Cardiac fibroblast (primary cell): ENCODE measurements at places on chromosomes 12 and 14.

DNA sequence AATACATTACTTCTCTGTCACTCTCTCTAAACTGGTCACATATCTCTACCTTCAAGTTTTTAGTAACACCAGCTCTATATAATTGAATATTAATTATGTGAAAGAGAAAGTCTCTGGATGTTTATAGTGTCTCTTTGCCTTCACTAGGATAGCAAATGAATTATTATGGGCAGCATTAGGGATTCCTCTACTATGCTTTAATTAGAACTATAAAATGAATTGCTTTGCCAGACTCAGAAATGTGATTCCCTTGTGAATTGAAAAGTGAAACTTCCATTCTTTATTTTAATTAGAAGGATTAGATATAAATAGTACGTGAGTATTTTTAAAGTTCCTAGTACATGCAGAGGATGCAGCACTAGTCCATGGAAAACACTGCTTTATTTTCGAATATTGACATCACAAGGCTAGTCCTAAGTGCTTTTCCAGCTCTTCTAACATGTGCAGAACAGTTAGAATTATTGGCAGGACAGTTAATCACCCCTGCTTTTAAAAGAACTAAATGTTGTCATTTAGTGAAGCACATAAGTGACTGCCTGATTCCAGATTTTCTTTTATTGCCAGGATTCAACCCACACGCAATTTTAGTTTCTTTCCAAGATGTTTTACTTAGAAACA lies 23.0 kb upstream of the REP15 start:
- no peak for DNase-seq

- peak; percentile 23 for DNase-seq
These were observed 1.2 kb downstream of the NOVA1 start for GRCh38 chr14:26596543-26597061.

DNA sequence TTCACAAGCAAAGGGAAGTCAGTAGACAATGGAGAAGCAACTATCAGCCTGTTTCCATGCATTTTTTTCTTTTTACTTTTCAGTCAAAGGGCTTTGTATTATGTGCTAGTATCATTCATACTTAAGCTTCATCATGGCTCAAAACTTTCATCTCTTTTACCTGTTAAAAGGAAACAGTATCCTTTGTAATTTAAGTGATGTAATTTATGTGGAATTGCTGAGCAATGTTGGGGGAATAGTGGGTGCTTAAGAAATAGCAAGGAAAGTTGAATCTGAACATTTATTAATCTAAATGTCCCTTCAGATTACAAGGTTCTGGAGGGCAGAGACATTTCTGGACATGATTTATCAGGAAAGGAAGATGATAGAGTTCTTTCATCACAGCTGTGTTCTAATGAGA lies 915.3 kb downstream of the VRK1 start:
- no peak for DNase-seq

DNA sequence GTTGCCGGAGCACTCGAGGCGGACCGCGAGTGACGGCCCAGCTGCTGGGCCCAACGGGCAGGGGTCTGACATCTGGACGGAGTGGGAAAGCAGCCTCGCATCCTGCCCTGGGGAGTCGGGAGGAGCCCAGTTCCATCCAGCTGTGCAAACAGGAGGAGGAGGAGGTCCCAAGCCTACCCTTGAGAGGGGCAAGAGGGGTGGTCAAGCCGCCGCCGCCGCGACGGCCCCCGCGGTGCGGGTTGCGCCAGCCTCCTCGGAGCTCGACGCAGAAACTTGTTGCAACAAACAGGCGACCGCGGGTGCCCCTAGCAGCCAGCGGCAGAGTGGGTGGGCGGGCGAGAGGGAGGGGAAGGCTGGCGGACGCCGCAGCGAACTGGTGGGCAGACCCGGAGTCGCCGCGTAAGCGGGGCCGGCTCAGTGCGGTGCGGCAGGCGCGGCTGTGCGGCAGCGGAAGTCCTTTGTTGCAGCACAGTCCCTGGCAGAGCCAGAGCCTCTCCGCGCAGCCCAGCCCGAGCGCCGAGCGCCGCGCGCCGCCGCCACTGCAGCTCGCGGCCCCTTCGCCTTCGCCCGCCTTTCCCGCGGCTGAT lies at the start of gene ZBTB1:
TSS of gene ZBTB1 (plus strand) at position 461 of the 587 bp plus-strand sequence. CDS start 16,735 bp downstream, outside the sequence.
- DNase-seq: peak; percentile 93

GRCh38 chr14:39991041-39991440 lies 558.8 kb upstream of the FBXO33 start:
- no peak for DNase-seq

- no peak for DNase-seq
These were observed 20.5 kb upstream of the MSRB3 start for GRCh38 chr12:65257986-65258385.

GRCh38 chr12:79514730-79515529 lies 175.8 kb downstream of the PAWR start:
- peak; percentile 68 for DNase-seq

DNA sequence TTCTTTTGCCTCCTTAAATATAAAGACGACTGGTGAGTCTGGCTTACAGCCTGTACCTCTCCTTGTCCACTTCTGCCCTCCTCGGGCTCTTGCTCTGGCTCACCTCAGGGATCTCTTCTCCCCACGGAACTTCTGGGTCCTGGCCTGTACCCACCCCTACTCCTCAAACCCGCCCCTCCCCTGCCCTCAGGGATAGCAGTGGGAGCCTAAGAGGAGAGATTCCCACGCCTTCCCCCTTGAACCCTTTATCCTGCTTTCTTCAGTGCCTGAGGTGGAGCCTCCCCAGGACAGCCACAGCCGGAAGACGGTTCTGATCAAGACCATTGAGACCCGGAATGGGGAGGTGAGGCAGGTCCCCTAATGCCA lies 2.7 kb downstream of the PRPH start:
- DNase-seq: no peak

DNA sequence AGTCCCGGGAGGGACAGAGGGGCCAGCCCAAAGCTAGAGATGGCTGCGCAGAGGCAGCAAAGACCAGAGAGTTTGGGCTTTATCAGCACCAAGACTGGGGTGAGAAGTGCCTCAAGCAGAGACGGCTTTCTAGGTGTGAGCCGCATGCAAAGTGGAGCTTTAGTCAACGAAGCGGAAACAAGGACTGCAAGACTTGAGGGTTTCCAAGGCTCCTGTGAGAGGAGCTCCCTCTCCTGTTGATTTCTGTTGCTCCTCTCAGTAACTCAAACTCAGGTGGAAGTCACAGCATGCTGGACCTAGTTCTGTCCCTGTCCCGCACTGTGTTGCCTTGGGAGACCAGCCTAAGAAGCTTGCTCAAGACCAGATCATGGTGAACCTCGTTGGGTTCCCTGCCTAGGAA lies 327.8 kb downstream of the MED13L start:
- DNase-seq: no peak
